ENCODE measurements at places on chromosomes 12 and 14. TPM values are rescaled to one million over a fixed set of nuclear protein-coding genes. Genes with fewer than 3 reads are reported as not detected.

Gene ZNF384
- 47.8 TPM for total RNA-seq

Gene CLEC6A
- not detected for total RNA-seq

Gene DAO
- total RNA-seq, result 7.1 TPM

Gene MMP19
- 20.7 TPM for total RNA-seq

Gene FAM186B
- 0.64 TPM for total RNA-seq

Gene P2RX2
- total RNA-seq, result not detected

Gene ABCD2
- total RNA-seq, result 1.9 TPM

GRCh38 chr12:84767079-84767478 lies 145.5 kb downstream of the SLC6A15 start:
- no peak overlapping the region for H3K27ac ChIP-seq
- H3K27me3 ChIP-seq, result no peaks in the 10 kb centered on the region
- no peak for DNase-seq
- H3K4me3 ChIP-seq, result no peak overlapping the region

DNA sequence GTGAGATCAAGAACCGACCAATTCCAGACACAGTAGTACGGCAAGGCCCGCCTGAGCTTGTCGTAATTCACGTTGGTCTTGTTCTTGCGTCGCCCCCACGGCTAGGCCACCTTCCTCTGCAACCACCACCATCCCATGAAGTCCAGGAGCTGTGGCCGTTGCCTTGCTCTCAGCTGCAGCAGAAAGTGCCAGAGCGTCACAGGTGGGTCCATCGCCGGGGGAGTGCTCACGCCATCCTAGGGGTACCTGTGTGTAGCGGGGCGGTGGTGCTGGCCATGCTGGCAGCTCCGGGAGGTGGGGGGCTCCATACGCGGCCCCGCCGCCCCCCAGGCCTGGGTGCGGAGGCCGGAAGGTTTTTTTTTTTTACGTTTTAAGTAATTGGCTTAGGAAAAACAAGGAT lies 23.1 kb downstream of the TMEM121 start:
- no peaks in the 10 kb centered on the region for H3K4me1 ChIP-seq
- no peaks in the 10 kb centered on the region for H3K36me3 ChIP-seq
- peaks cover 4% of the 10 kb centered on the region for H3K27me3 ChIP-seq
- H3K4me3 ChIP-seq, result no peak overlapping the region
- no peak overlapping the region for H3K27ac ChIP-seq

- H3K4me1 ChIP-seq, result peaks cover 42% of the 10 kb centered on the region
- peak overlapping the region; percentile 99 for H3K27ac ChIP-seq
- no peak for DNase-seq
- H3K27me3 ChIP-seq, result peaks cover 16% of the 10 kb centered on the region
- H3K36me3 ChIP-seq, result no peaks in the 10 kb centered on the region
- no peak overlapping the region for H3K4me3 ChIP-seq
Measured at GRCh38 chr14:105485739-105486162, 935 bp upstream of the CRIP1 start.

- no peaks in the 10 kb centered on the region for H3K36me3 ChIP-seq
- H3K4me1 ChIP-seq, result no peaks in the 10 kb centered on the region
- no peak overlapping the region for H3K27ac ChIP-seq
- no peaks in the 10 kb centered on the region for H3K27me3 ChIP-seq
- no peak overlapping the region for H3K4me3 ChIP-seq
Measured at GRCh38 chr14:51070726-51071125, 24.2 kb downstream of the TRIM9 start.

- H3K27me3 ChIP-seq, result no peaks in the 10 kb centered on the region
- H3K4me3 ChIP-seq, result no peak overlapping the region
- H3K4me1 ChIP-seq, result peaks cover 9% of the 10 kb centered on the region
- no peak for DNase-seq
Measured at GRCh38 chr12:71782017-71782416, 27.4 kb downstream of the RAB21 start.

DNA sequence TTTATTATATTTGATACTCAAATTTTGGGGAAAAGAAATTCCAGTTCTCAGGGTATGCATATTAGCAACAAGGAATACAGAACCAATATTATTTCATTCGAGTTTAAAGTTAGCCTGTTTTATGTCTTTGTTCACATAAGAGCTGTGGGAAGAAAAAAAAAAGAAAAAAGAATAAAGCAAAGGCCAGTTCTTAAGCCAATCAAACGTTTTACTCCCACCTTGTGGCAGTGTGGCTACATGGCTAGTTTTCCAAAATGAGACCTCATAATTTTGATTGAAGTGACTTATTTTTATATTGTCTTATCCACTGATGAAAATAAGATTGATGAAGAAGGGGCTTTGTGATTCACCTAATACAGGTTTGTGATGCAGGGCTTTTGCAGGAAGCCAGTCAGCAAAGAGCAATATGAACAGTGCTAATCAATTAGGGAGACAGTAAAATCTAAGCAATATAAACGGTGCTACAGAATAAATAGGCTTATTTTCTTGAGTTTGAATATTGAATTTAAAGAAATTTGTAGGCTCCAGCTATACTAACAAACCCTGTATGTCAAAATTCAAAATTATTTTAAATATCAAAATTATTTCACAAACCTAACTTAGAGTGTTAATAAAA lies 624.1 kb upstream of the FOXG1 start:
- H3K4me1 ChIP-seq, result no peaks in the 10 kb centered on the region
- H3K36me3 ChIP-seq, result no peaks in the 10 kb centered on the region

- no peak overlapping the region for H3K4me3 ChIP-seq
- no peak overlapping the region for H3K27ac ChIP-seq
- no peaks in the 10 kb centered on the region for H3K36me3 ChIP-seq
- DNase-seq, result no peak
- H3K4me1 ChIP-seq, result no peaks in the 10 kb centered on the region
Measured at GRCh38 chr12:82964446-82964845, 277.7 kb downstream of the TMTC2 start.

GRCh38 chr14:92794547-92794941 lies 439 bp downstream of the GOLGA5 start:
- H3K27me3 ChIP-seq, result no peaks in the 10 kb centered on the region
- H3K4me1 ChIP-seq, result peaks cover 9% of the 10 kb centered on the region
- no peaks in the 10 kb centered on the region for H3K36me3 ChIP-seq
- DNase-seq, result peak; percentile 16
- H3K4me3 ChIP-seq, result peak overlapping the region; percentile 92

GRCh38 chr12:30796313-30796780 lies 41.6 kb upstream of the CAPRIN2 start:
- H3K4me1 ChIP-seq, result peaks cover 10% of the 10 kb centered on the region
- DNase-seq, result peak; percentile 13
- H3K36me3 ChIP-seq, result no peaks in the 10 kb centered on the region
- H3K27ac ChIP-seq, result no peak overlapping the region
- H3K4me3 ChIP-seq, result peak overlapping the region; percentile 2

DNA sequence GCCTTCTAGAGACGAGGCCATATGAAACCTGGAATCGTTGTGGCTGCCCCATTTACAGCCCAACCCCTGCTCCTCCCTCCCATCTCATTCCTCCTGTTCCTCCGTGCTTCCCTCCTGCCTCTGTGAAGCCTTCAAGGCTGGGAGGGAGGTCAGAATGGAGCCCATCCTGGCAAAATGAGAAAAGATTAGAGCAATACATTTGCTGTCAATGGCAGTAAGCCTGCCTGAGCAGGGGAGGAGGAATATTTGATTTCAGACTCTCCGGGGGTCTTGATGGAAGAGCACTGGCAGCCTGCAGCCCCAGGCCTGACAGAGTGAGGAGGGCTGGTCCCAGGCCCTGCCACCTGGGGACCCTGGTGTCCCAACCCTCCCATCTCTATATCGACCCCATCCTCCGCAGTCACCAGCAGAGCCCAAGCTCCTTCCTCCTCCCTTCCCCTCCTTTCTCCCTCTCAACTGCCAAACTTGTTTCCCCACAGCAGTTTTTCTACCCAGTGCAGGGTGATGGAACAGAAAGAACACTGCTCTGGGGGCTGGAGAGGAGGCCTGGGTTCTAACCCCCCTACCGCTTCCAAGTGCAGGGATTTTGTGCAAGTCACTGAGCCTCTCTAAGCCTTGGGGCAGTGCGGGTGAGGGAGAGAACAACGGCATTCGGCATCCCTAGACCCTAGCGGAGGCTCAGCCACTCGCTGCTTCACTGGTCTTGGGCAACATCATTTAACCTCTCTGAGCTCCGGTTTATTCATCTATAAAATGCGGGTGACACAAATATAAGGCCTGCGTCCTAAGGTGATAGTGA lies 16.0 kb upstream of the RACGAP1 start:
- no peaks in the 10 kb centered on the region for H3K4me1 ChIP-seq
- no peaks in the 10 kb centered on the region for H3K36me3 ChIP-seq
- H3K4me3 ChIP-seq, result no peak overlapping the region
- no peak for DNase-seq
- no peak overlapping the region for H3K27ac ChIP-seq

DNA sequence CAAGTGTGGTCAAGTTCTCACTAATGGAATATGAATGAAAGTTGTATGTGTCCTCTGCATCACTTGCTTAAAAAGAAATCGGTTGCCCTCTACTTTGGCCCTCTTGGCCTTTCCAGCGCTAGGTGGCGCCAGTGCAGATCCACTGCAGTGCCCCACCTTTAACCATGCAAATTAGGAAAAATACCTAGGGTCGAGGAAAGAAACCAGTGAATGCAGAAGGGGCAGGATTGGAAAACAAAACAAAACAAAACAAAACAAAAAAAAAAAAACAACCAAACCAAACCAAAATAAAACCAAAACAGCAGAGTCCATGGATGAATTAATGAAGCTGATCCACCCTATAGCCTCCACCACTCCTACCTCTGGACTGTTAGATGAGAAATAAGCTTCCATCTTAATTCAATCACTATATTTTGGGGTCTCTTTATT lies 12.9 kb upstream of the NEMF start:
- peaks cover 38% of the 10 kb centered on the region for H3K4me1 ChIP-seq
- H3K36me3 ChIP-seq, result no peaks in the 10 kb centered on the region
- DNase-seq, result peak; percentile 89
- no peaks in the 10 kb centered on the region for H3K27me3 ChIP-seq
- H3K27ac ChIP-seq, result peak overlapping the region; percentile 98

GRCh38 chr12:14981049-14981448 lies 8.2 kb downstream of the PDE6H start:
- H3K4me1 ChIP-seq, result no peaks in the 10 kb centered on the region
- H3K36me3 ChIP-seq, result no peaks in the 10 kb centered on the region

DNA sequence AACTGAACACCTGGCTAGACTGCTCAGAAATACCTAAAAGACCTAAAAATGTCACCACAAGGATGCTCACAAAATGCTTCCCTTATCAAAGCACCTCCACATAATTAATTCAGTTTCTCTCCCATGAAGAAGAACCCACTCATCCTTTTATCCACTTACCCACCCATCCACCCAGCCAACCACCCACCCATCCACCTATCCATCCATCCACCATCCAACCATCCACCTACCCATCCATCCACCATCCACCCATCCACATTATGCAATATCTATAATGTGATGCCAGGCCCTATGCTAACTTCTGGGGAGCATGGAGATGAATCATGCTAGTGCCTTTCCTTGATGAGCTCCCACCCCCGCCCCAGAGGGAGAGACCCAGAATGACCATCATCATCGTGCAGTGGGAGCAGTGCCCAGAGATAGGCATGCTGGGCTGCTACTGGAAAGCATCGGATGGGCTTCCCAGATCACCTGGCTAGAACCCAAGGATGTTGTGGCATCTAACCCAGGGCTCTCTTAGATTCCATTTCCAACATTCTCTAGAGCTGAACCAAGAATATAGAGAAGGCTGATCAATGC lies 166.6 kb downstream of the TTC7B start:
- no peaks in the 10 kb centered on the region for H3K27me3 ChIP-seq
- no peaks in the 10 kb centered on the region for H3K36me3 ChIP-seq
- no peaks in the 10 kb centered on the region for H3K4me1 ChIP-seq
- no peak overlapping the region for H3K27ac ChIP-seq
- no peak overlapping the region for H3K4me3 ChIP-seq

- H3K4me3 ChIP-seq, result no peak overlapping the region
Measured at GRCh38 chr12:116236148-116236731, 41.3 kb downstream of the MED13L start.

- no peaks in the 10 kb centered on the region for H3K4me1 ChIP-seq
- H3K4me3 ChIP-seq, result no peak overlapping the region
- no peaks in the 10 kb centered on the region for H3K27me3 ChIP-seq
- no peak overlapping the region for H3K27ac ChIP-seq
- no peaks in the 10 kb centered on the region for H3K36me3 ChIP-seq
- no peak for DNase-seq
Measured at GRCh38 chr14:28001002-28001401, 765.6 kb upstream of the FOXG1 start.

DNA sequence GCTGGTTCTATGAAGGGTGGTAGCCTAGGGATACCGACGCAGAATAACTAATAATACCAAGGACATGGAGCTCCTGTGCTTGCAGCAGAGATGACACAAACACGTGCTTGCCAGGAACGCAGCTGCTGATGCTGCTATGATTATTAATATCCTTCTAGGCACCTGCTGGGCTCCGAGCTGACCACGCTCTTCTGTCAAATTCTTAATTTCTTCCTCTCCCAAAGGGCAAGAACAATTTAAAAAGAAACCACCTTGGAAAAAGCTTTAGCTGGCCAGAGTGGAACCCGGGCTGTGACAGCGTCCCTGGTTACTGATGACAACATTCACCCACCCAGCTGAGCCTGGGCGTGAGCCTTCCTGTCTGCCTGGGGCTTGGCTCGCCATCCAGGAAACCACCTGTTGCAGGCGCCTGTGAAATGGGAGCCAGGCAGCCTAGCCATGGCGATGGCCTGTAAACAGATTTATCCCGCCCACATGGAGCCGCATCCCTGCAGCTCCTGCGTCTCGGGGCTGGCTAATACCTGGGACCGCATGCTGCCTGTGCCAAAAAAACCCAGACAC lies 28.8 kb downstream of the CLMN start:
- peak overlapping the region; percentile 70 for H3K27ac ChIP-seq
- H3K4me3 ChIP-seq, result no peak overlapping the region
- H3K4me1 ChIP-seq, result peaks cover 8% of the 10 kb centered on the region
- no peaks in the 10 kb centered on the region for H3K36me3 ChIP-seq
- H3K27me3 ChIP-seq, result no peaks in the 10 kb centered on the region

DNA sequence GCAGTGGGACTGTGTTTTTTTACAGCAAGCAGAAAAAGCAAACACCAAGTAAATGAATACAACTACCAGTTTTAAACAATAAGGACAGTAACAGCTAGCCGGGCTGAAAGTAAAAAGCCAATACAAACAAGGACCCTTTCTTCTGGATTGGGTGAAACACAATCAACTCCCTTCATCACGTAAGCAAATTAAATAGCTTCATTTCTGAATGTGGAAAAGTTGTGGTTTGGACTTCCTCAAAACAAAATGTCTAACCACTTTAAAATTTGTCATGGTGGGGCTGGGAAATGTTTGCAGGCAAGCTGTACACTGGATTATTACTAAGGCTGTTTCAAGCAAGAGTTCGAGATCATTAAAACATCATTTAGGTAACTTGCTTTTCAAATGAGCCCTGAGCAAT lies 47.4 kb downstream of the TCHP start:
- DNase-seq, result no peak
- no peak overlapping the region for H3K4me3 ChIP-seq
- no peaks in the 10 kb centered on the region for H3K27me3 ChIP-seq
- H3K27ac ChIP-seq, result peak overlapping the region; percentile 38
- H3K4me1 ChIP-seq, result peaks cover 21% of the 10 kb centered on the region

- no peaks in the 10 kb centered on the region for H3K36me3 ChIP-seq
- H3K27ac ChIP-seq, result no peak overlapping the region
- no peak for DNase-seq
Measured at GRCh38 chr12:78933014-78933413, 68.4 kb downstream of the SYT1 start.
